RCC 7860 (cell line): ENCODE measurements at places on chromosomes 6 and 20.

- DNase-seq, result peak; percentile 53
Observed at GRCh38 chr20:22339091-22339881, 245.1 kb downstream of the FOXA2 start.

GRCh38 chr6:158539413-158539812, 20.5 kb upstream of the TMEM181 start:
- no peak for DNase-seq

DNA sequence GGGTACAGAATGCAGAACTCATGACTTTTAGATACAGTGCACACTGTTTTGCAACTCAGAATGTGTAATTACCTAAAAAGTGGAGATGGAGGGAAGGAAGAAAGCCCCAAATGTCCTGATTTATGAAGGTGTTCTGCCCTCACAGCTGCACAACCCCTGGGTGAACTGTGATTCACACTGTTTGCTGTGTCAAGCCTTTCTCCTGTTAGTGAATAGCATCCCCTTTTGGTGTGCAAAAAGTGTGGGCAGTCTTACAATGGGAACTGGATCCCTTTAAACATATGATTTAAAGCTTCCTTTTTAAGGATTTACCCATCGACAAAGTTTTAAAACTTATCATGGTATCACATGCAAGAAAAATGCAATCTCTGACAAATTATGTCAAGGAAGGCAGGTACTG, 633.4 kb upstream of the EPHA7 start:
- no peak for DNase-seq

GRCh38 chr6:160431226-160431625, 83.0 kb downstream of the SLC22A3 start:
- DNase-seq, result no peak

- no peak for DNase-seq
Observed at GRCh38 chr6:135633573-135633972, 136.0 kb upstream of the AHI1 start.

DNA sequence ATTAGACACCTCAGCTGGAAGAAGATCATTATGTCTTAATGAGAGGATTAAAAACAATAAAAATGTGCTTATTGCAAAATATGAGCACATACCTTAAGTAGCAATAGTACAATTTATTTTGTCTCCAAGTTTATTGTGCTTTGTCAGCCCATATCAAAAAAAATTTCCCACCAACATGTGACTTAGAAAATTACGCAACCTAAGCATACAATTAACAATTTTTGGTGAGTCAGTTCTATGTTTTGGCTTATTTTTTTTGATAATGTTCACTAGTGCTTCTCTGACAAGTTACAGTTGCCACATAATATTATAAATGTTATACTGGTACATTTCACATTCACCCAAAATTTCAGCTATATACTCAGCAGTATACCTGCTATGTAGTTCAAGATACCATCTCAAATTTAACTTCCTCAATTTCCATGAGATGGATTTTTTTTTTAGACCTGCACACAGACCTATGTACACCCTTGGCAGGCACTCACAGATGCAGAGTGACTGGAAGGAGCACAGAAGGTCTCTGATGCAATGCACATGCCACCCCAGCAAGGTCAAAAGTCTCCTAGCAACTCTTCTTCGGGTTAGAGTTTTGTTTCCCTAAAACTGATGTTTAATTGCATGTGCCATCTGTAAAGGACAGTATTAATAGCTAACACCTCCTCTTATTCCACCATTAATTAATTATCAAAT, 112.4 kb downstream of the PRKN start:
- DNase-seq, result no peak

DNA sequence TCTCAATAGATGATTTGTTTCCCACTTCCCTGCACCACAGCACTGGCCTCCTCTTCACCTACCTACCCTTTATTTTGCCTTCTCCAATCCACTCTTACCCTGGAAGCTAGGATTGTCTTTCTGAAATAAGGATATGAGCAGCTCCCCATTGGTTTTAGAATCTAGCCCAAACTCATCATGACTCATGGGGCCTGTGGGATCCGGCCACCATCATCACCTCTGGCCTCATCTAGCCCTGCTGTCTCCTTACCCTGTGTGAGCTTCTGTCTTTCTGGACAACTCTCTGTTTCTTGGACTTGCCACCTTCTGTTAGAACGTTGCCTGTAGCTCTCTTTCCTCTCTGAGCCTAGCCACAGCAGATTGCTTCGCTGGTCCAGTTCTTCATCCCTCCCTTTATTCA, 277.1 kb downstream of the PAX1 start:
- no peak for DNase-seq

GRCh38 chr6:73712535-73713173, 16.7 kb downstream of the CD109 start:
- no peak for DNase-seq

DNA sequence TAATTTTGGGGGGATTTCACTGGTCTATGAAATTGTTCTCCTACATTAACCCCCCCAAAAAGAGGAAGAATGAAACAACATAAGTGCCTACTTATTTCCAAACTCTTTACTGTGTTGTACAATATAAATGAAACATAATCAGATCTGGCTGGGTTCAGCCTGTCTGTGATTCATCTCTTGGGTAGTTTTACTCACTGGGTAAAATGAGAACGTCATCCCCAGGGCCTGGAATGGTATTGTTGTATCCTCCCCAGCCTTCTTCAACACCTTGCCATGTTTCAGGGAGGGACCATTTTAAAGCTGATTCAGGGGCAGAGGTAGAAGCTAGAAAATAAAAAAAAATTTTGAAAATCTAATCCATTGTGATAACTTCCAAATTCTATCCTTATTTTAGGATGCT, 256.7 kb downstream of the PKHD1 start:
- DNase-seq, result no peak

GRCh38 chr6:141452354-141452686, 680.4 kb upstream of the GJE1 start:
- DNase-seq, result no peak

- peak; percentile 88 for DNase-seq
Observed at GRCh38 chr6:21885532-21886114, 292.1 kb downstream of the SOX4 start.

GRCh38 chr6:53235508-53235907, 86.9 kb upstream of the GCM1 start:
- DNase-seq, result no peak

- no peak for DNase-seq
Observed at GRCh38 chr6:156808287-156808686, 31.1 kb downstream of the ARID1B start.

GRCh38 chr6:80144753-80145315, 38.4 kb downstream of the BCKDHB start:
- no peak for DNase-seq

DNA sequence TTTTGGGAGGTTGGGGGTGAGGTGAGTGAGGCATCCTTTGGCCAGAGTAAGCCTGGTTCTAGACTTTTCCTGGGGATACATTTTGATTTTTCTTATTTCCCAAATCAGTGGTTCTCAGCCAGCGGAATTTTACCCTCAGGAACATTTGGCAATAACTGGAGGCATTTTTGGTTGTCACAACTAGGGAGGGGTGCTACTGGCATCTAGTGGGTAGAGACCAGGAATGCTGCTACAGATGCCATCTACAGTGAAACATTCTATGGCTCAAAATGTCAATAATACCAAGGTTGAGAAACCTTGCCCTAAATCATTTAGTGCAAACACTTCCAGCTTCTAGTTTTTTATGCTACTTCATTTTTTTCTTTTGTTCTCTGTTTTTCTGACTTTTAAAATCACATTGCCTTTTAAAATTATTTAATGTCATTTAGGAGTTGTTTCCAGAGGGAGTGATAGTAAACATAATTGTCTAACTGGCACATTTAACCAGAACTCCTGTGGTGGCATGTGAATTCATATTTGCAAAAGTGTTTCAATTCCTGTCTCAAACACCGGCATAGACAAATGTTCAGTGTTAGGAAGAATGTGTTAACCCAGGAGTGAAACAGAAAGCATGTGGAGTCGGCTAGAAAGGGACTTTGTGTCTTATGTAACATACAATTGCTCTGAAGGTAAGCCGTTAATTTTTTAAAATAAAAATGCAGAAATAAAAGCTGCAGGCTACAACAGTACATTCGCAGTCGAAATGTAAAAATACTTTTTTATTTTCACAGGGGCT, 59.0 kb downstream of the QRSL1 start:
- DNase-seq, result no peak

DNA sequence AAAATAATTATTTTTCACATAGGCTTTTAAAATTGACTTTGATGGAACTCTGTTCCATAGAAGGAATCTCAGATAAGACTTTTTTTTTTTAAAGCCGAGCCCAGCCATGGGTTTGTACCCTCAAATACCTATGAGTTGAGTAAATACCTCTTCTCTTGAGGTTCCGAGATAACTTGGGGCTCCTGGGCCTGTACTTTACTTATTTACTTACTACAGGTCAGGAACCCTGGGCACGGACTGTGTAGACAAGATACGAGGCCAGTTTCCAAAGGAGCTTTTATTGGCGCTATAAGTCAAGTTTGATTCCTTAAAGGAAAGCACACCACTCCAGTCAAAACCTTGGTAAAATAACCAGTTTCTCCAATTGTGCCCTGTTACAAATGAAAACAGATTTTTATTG, 7.5 kb downstream of the AFG1L start:
- DNase-seq, result no peak

DNA sequence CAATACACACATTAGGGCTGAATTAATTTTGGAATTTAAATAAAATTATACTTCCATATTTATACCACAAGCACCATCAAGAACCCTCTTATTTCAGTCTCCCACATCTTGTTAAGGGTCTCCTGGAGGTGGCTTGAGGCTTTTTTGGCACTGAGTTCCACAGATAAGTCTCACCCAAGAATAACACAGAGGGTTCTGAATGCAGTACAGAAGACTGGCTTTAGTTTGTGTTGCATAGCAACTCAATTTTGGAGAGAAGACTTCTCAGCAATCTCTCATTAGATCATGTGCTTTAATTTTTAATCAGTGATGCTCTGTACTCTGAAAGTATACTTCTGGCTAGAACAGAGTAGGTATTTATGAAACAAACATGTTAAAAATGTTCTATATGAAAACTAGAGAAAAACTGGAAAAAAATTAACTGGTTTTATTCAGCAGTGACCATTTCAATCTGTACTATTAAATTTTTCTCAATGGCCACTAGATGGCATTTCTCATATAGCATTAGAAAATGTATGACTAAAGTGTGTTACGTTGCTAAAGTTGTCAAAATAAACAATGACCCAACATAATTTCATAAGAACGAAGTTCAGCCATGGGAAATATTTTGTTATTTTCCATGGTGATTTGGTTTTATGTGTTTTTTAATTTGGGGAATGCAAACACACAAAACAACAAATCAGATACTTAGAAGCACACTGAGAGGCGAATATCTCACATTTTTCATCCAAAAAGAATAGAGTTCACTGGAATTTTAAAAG, 32.7 kb upstream of the MAP7 start:
- DNase-seq, result peak; percentile 53

DNA sequence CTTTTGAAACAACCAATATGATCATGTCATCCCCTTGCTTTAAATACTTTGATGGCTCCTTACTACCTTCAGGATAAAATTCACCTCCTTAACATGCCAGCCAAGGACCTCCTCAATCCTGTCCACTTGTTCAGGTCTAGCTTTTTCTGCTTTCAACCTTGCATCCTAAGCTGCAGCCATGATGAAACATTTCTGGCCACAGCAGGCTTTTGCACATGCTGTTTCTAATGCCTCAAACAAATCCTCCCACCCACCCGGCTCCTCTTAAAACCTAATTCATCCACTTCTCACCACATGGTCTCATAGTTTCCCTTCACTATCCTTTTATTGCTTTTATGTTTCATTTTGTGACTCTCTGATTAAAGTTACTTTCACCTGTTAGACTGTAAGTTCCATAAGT, 124.6 kb downstream of the MYB start:
- DNase-seq, result no peak

- no peak for DNase-seq
Observed at GRCh38 chr20:22214296-22214695, 370.1 kb downstream of the FOXA2 start.

GRCh38 chr20:17161673-17162481, 65.0 kb upstream of the PCSK2 start:
- DNase-seq, result no peak

DNA sequence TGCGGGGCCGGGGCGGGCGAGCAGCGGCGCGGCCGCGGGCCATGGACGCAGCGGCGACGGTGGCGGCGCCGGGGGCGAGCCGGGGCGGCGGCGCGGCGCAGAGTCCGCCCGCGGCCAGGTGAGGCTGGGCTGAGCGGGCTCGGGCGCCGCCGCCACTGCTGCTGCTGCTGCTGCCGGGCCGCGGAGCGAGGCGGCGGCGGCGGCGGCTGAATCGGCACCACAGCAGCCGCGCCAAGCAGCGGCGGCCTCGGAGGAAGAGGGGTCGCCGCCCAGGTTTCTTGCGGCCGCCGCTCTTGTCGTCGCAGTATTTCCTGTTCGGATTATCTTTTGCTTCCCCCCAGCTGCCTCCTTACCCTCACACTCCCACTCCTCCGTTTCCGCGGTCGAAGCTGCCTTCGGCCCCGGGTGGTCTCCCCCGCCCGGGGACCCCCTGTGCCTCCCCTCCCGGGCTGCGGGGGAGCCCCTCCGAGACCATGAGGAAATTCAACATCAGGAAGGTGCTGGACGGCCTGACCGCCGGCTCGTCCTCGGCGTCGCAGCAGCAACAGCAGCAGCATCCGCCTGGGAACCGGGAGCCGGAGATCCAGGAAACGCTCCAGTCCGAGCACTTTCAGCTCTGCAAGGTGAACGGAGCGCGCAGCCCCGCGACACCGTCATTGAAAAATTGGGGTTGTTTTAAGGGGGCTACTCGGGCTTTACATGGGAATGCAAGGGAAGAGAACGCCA, at the start of gene STXBP5:
STXBP5 (plus strand) TSS at position 358 of the 726 bp plus-strand sequence; CDS start at position 474, 116 bp downstream.
- DNase-seq, result peak; percentile 26

- DNase-seq, result no peak
Observed at GRCh38 chr6:35474942-35475570, 6.9 kb downstream of the RPL10A start.

DNA sequence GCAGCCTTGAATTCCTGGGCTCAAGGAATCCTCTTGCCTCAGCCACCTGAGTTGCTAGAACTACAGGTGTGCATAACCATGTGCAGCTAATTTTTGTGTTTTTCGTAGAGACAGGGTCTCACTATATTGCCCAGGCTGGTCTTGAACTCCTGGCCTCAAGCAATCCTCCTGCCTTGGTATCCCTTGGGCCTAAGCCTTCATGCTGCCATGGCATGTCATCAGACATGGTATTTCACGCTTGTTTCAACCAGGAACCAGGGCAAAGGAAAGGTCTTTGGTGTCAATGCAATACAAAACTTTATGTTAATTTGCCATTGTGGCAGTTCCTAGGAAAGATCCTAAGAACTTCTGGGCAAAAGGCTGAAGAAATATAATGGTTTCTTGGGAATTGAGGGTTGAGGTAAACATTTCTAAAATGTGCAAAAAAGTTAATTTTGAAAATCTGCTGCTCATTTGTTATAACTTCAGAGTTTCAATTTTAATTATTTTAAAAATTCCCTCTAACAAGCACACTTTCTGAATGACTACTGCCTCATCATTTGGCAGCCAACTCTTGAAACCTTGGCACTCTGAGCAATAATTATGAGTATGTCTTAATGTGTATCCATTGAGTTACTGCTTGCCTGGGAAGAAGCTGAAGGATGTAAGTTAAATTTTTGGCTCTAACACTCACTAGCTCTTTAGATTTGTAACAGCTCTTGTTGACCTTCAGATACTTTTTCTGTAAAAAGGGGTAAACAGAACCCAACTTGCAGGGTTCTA, 154.1 kb downstream of the GJA10 start:
- no peak for DNase-seq

- no peak for DNase-seq
Observed at GRCh38 chr6:31426395-31427354, 23.3 kb downstream of the MICA start.
